ENCODE measurements at places on chromosomes 3 and 15. TPM values are rescaled to one million over a fixed set of nuclear protein-coding genes. Genes with fewer than 3 reads are reported as not detected.
A peak's percentile ranks its signal among the peaks of the same experiment; 100 is the strongest.

GRCh38 chr3:158105710-158106253, 438 bp downstream of the SHOX2 start:
- H3K27ac ChIP-seq: peak overlapping the region; percentile 86
- no peak for DNase-seq
- H3K36me3 ChIP-seq: no peaks in the 10 kb centered on the region

DNA sequence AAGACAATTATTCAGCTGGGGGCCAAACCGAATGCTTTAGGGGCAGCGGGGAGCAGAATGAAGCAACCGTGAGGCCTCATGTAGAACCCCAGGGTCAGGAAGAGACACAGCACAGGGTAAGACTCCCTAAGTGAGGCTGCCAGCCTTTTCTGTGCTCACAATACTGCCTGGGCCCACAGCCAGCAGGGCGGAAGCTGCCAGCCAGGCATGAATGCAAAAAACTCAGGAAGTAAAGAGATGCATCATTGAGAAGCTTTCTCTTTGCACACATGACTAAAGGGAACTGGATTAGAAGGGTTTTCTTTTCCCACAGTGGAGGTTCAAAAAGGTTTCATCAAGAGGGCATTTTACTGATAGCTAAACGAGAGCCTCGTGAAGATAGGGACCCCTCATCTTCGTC, 33.3 kb downstream of the CA12 start:
- DNase-seq: no peak
- H3K27ac ChIP-seq: no peak overlapping the region
- H3K27me3 ChIP-seq: peaks cover 10% of the 10 kb centered on the region
- H3K4me1 ChIP-seq: peaks cover 1% of the 10 kb centered on the region
- H3K36me3 ChIP-seq: no peaks in the 10 kb centered on the region

SLC28A2 gene
- 1.2 TPM for total RNA-seq

GRCh38 chr3:185717627-185718402, 107.0 kb downstream of the IGF2BP2 start:
- peaks cover 53% of the 10 kb centered on the region for H3K4me1 ChIP-seq
- peak overlapping the region; percentile 85 for H3K27ac ChIP-seq
- H3K27me3 ChIP-seq: no peaks in the 10 kb centered on the region
- H3K36me3 ChIP-seq: peaks cover 7% of the 10 kb centered on the region
- DNase-seq: no peak
- H3K4me3 ChIP-seq: no peak overlapping the region

ECE2 gene
- total RNA-seq: not detected

DNA sequence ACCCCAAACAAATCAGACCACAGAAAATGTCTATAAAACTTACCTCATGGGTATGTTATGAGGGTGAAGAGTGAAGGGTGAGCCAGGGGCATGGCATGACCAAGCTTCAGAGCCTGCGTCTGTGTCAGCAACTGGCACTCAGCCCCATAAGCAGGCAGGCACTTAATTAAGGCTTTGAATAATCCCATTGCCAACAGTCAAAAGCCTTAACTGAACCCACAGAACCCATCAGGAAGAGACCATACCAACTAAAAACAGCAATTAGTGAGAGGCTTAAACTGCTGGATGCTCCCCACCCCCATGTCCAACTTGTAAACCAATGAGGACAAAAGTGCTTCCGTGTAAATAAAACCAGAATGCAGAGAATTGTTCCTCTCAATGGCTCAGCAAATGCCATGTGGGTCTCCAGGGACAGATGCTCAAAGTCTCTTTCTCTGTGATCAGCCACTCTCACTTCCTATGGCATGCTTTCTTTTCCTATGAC, 126.0 kb downstream of the MYLK start:
- DNase-seq: no peak
- no peak overlapping the region for H3K4me3 ChIP-seq
- H3K27me3 ChIP-seq: no peaks in the 10 kb centered on the region

DNA sequence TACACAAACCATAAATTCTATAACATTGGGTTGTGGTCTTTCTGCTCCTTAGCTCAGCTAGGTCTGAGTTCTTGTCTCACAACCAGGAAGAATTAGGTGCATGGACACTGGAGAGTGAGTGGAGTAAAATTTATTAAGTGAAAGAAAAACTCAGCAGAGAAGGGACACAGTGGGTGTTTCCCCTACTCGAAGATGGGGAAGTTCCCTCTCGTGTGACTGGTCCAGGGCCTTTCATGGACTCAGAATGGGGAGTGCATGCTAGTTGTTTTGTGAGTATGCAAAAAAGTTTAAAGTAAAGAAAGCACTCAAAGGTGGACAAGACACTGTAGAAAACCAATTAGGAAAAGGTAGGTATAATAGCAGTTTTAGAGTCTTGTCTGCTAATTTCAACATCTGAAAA, 215.5 kb upstream of the RORA start:
- H3K27ac ChIP-seq: no peak overlapping the region
- no peak overlapping the region for H3K4me3 ChIP-seq
- no peaks in the 10 kb centered on the region for H3K36me3 ChIP-seq
- peaks cover 6% of the 10 kb centered on the region for H3K27me3 ChIP-seq
- H3K4me1 ChIP-seq: no peaks in the 10 kb centered on the region
